ENCODE measurements at places on chromosomes 7 and 10.

GRCh38 chr7:13981070-13981469, 8.4 kb downstream of the ETV1 start:
- no peak for DNase-seq

- DNase-seq, result no peak
Observed at GRCh38 chr7:25928549-25929330, 223.3 kb upstream of the NFE2L3 start.

DNA sequence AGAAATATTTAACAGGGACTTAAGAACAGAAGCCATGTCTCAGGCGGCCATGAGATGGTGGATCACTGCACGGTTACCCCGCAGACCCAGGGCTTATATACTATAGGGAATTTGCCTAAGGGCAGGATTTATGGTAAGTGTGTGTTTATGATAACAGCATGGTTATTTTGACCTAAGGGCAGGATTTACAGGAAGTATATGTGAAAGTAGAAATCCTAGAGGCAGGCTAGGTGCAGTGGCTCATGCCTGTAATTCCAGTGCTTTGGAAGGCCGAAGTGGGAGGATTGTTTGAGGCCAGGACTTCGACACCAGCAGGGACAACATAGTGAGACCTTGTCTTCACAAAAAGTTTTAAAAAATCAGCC, 43.0 kb upstream of the ZNF438 start:
- no peak for DNase-seq

- peak; percentile 4 for DNase-seq
Observed at GRCh38 chr7:146115851-146116520, 615 bp upstream of the CNTNAP2 start.

- no peak for DNase-seq
Observed at GRCh38 chr10:72039377-72039776, 49.0 kb downstream of the SPOCK2 start.

- DNase-seq, result no peak
Observed at GRCh38 chr7:149191851-149192250, 3.5 kb upstream of the ZNF282 start.

DNA sequence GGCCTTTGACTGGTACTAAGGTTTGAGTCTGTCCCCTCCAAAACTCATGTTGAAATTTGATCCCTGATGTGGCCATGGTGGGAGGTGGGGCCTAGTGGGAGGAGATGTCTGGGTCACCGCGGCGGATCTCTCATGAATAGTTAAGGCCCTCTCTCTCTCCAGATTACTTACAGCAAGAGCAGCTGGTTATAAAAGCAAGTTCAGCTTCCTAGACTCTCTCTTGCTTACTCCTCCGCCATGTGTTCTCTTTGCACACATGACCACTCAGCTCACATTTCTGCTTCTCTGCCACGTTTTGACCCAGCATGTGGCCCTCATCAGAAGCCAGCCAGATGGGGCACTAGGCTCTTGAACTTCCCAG, 29.9 kb upstream of the ZMIZ1 start:
- DNase-seq, result no peak

- DNase-seq, result no peak
Observed at GRCh38 chr7:37901890-37902524, 14.6 kb downstream of the SFRP4 start.

GRCh38 chr10:94879214-94879613, 59.2 kb upstream of the CYP2C9 start:
- no peak for DNase-seq

GRCh38 chr7:131540491-131541162, 15.8 kb downstream of the PODXL start:
- DNase-seq, result no peak

- DNase-seq, result no peak
Observed at GRCh38 chr7:89232-90019, 102.9 kb upstream of the FAM20C start.

DNA sequence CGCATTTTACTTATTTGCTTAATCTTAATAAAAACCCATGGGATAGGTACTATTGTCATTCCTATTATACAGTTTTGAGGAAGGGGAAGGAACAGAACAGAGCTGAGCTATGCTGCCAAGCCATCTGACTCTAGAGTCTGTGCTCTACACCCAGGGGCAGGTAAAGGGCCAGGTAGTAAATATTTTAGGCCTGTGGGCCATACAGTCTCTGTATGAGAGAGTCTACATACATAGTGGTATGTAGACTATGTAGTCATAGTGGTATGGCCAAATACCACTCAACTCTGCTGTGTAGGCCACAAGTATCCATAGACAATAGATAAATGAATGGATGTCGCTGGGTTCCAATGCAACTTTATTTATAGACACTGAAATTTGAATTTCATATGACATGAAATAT, 3.4 kb upstream of the SRI start:
- no peak for DNase-seq

- DNase-seq, result no peak
Observed at GRCh38 chr7:87483131-87483530, 7.7 kb upstream of the ABCB4 start.

GRCh38 chr10:1156616-1156886, 100.4 kb downstream of the WDR37 start:
- no peak for DNase-seq

DNA sequence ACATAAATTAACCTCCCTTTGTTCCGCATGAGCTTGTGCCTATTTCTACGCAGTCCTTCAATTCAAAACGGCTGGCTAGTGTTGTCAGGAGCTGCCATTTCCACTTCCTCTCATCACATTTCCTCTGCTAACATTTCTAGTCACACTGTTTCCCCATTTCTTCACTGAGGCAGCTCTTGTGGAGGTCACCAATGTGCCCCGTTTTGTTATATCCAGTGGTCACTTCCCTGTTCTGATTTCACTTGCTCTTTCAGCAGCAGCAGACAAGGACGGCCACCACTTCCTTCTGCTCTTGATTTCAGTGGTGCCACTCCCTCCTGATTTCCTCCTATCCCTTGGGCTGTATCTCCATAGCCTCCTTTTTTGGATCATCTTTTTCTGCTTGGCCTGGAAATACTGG, 64.8 kb upstream of the SEC61G start:
- peak; percentile 7 for DNase-seq

- no peak for DNase-seq
Observed at GRCh38 chr10:10310498-10310897, 707.2 kb upstream of the CELF2 start.

DNA sequence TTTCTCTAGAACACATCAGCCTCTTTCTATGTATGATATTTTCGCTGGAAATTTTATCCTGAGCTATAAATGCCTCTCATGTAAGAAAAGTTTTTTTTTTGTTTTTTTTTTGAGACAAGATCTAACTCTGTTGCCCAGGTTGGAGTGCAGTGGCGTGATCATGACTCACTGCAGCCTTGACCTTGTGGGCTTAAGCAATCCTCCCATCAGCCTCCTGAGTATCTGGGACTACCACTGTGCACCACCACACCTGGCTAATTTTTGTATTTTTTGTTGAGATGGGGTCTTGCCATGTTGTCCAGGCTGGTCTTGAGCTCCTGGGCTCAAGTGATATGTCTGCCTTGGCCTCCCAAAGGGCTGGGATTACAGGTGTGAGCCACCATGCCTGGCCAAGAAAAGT, 80.4 kb downstream of the ADK start:
- no peak for DNase-seq

- DNase-seq, result no peak
Observed at GRCh38 chr7:3301449-3301731, 338 bp downstream of the SDK1 start.

DNA sequence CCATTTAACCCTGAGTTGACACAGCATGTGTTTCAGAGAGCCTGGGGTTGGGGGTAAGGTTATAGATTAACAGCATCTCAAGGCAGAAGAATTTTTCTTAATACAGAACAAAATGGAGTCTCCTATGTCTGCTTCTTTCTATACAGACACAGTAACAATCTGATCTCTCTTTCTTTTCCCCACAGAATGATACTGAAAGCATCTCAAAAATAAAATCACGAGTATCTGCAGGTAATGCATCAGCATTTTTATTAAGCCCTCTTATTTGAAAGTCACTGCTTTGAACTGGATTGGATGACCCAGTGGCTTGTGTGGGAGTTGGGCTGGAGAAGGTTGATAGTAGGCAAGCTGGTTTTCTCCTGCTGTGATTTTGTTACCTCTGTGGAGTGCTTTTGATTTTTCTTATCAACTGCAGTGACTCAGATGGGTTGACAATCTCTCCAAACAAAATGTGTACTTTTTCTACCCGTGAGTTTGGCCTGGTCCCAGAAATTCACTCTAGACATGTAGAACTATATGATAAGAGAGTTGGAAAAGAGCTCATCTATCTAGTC, 253.5 kb upstream of the PRKCQ start:
- DNase-seq, result no peak

DNA sequence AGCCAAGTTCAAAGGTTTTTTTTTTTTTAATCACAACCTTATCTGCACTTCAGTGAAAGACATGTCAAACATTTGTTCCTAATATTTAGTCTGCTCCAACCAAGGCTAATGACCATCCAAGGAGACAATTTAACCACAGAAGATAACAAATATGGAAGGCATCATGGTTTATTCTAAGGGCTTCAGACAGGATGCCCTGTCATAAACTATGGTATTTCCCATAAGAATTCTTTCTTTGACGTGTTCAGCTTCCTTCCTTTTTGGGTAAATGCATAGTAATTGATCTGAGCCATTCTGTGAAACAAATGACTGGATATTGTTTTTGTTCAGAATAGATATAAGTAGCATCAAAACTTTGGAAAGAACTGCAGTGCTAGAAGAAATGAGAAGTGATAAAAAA, 326.5 kb upstream of the AOAH start:
- no peak for DNase-seq

- DNase-seq, result no peak
Observed at GRCh38 chr7:94301024-94301586, 93.6 kb upstream of the COL1A2 start.

- peak; percentile 45 for DNase-seq
Observed at GRCh38 chr10:132961787-132962622, 19.6 kb upstream of the CFAP46 start.

- DNase-seq, result no peak
Observed at GRCh38 chr10:17143055-17143690, 13.6 kb upstream of the CUBN start.

DNA sequence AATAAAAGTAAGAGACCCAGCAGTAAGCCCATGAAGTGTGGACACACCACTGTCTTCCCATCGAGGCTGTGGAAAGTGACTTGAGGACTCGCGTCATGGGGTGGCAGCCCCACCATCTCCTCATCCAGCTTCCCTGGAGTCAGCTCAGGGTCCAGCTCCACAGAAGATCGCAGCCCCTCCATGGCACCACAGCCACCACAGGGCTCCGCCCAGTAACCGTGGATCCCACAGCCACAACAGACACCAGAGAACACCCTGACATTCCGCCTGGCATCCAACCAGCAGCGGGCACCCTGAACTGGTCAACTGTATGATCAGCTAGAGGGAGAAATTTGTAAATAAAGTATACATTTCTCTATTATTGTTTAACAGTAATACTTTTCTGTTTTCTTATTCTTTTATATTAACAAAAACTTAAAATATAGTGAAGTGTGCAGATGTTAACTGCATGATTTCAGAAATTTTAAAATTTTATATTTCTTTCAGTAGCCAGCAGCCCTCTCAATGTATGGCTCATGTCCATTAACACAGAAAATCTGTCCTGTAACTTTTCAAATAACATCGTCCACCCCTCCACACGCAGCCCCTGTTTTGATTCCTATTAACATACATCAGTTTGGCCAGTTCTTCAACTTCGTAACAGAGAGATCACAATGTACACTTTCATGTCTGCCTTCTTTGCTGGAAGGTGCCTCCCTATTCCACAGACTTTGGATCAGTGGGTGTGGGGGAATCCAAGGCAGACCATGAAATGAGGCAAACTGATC, 69.7 kb downstream of the ITGB1 start:
- DNase-seq, result no peak

DNA sequence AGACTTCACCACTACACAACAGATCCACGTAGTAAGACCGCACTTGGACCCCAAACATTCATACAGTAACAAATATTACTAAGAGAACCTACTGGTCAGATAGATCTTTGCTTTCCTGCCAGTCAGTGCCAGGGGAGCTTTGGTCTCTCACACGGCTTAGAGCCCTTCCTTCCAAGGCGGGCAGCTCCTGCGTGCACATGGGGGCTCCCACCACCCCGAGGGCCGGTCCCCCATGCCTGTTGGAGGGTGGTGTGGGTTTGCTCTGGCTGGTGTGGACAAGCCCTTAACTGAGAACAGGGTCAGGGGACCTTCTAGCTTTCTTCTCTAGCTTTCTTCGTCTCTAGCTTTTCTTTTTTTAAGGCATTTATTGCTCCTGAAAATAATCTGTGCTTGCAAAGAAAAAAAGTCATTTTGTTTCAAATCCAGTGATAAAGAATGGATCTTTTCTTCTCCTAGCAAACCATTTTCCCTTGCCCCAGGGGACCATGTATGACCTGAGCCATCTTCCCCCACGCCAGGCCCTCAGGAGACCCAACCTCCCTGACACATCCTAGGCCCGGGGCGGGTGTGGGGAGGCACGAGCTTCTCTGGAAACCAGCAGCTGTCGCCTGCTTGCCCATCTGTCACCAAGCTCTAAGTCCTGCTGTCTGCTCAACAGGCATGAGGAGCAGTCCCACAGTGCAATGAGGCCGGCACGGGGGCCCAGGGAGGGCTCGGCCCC, 591.1 kb downstream of the PTPRN2 start:
- DNase-seq, result no peak

GRCh38 chr10:14180911-14181566, 149.7 kb downstream of the FRMD4A start:
- no peak for DNase-seq

- no peak for DNase-seq
Observed at GRCh38 chr10:99983280-99983988, 26.3 kb downstream of the DNMBP start.

DNA sequence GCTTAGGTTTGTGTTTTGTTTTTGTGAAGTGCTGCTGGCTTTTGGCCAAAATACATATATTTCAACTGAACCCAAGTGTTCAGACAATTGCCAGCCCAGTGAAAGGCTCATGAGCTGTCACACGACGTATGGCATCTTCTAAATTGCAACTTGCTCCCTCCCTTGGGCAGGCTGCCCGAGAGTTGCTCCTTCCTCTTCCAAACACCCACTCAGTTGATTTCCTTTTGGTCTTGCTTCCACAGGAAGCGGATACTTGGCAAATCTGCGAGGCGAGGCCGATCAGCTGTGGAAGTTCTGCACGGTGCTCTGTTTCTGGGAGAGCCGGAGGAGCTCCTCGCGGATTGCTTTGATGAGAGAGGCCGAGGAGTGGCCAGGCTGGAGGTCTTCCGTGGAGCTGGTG, 39.6 kb upstream of the ATP6V0A4 start:
- DNase-seq, result no peak

DNA sequence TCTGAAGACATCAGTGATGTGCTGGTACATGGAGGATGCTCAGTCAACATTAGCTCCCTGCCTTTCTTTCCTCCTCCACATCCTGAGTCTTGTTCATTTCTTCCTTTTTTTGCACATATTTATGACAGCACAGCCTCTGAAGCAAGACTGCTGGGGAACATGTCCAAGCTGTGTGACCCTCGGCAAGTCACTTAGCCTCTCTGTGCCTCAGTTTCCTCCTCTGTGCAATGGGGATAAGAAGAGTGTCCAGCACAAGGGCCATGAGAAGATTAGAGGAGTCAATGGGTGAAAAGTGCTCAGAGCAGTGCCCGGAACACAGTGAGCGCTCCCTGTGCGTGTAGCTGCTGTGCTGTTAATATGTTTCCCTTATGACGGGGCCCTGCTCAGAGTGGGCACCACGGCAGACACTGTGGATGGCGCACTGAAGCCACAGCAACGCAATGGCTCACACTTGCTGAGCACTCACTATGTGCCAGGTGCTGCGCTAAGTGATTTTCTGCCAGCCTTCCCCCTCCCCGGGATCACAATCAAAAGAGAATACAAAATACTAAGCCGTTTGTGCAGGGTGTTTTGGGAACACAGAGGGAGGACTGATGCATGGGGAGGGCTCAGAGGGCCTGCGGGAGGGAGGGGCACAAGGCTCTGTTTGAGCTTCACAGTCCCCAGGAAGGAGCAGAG, 28.7 kb downstream of the ZCCHC24 start:
- no peak for DNase-seq

Data from GM12865 (cell line).